ENCODE measurements at places on chromosomes 7 and 10. TPM values are rescaled to one million over a fixed set of nuclear protein-coding genes. Genes with fewer than 3 reads are reported as not detected.

Gene GBX1
- total RNA-seq: 15.6 TPM

Gene PRSS1
- not detected for total RNA-seq

Gene UCN3
- total RNA-seq: not detected

Gene RSPH10B
- total RNA-seq: 19.0 TPM

DNA sequence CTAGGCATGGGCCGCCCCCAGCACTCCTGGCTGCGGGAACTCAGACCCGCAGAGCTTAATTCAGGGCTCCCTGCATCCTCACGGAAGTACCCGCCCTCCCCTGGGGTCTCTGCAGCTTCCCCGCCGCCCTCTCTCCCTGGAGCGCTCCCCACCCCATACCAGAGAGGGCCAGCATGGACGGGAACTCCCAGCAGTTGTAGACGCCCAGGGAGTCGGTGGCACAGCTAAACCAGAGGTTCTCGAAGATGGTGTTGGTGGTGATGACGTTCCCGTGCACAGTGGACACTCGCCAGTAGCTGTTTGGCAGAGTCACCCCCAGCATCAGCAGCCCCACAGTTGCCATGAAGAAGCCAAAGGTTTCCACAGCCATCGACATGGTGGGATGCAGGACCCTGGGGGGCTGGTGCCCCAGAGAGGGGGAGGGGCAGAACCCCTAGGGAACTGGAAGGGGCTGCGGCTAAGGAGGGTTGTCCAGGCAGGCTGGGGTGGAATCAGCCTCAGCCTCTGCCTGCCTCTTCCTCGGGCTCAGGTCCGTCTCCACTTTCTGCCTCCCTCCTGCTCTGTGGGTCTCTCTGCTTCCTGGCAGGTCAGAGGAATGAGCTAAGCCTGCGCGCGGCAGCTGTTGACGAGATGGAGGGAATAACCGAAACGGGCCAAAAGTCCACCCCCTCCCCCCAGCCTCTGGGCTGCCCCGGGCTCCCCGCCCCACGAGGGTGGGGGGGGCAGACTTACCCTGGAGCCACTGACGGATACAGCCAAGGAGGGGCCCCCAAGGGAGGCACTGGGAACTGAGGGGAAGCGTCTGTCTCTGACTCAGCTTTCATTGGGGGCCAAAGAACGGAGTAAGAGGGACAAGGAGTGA is at the start of gene CLDN15:
Gene CLDN15, minus strand, starts transcription at position 597 of the 862 bp plus-strand sequence. Its CDS starts 221 bp downstream, at position 376.
- peak; percentile 74 for DNase-seq

GRCh38 chr10:107094824-107095522 is 69.5 kb downstream of the SORCS1 start:
- DNase-seq: no peak

GRCh38 chr10:22716943-22717342 is 2.6 kb upstream of the PIP4K2A start:
- DNase-seq: no peak

DNA sequence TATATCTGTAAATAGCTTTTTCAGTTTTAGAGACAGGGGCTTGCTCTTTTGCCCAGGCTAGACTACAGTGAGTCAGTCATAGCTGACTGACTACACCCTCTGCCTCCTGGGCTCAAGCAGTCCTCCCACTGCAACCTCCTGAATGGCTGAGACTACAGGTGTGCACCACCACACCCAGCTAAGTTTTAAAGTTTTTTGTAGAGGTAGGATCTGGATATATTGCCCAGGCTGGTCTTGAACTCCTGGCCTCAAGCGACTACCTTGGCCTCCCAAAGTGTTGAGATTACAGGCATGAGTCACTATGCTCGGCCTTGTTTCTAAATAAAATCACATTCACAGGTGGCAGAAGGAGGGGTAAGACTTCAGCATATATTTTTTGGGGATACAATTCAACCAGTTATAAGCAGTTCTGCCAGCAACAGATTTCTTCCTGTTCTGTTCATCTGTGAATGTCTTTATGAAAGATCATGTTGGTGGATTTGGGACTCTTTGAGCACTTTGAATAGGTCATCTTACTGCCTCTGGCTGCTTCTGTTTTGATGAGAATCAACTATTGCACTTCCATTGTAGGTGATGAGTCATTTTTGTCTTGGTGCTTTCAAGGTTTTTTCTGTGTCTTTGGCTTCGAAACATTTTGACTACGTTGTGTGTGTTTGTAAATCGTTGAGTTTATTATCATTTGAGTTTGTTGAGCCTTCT is 15.7 kb downstream of the RBM33 start:
- no peak for DNase-seq

GRCh38 chr10:58341947-58342346 is 7.1 kb downstream of the UBE2D1 start:
- no peak for DNase-seq

DNA sequence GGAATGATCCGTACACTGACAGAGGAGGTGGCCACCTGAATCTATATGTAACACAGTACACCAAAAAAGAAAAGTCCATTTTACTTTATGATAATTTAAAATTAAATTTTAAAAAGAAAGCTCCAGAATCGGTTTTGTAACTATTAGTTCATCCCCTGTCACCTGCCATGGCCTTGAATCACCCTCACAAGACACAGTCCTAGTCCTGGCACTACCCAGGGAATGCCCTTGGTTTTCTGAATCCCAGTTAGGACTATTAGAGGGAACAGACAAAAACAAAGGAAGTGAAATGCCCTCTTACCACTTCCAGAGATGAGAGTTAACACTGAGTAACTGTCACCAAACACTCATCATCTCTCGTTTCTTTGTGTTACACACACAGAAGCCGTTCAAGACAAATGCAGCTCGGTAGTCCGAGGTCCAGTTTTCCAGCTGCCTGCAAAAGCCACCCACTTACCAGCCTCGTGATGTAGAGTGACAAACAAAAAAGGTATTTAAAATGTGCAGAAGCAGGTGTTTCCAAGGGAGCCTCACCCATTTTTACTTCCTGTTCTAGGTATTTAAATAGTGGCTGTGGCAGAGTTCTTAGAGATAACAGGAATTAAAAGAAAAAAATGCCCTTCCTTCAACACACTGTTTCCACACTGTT is 6.1 kb downstream of the PTPRN2 start:
- DNase-seq: no peak

Data from testis (tissue), 5 donors.